Activated T-helper 1 cell treated with Interleukin-2 at 50 U/mL for 16 hours (primary cell): ENCODE measurements at places on chromosomes 11 and 22.

- no peak for DNase-seq
Observed at GRCh38 chr22:49532869-49533802, 294.5 kb downstream of the BRD1 start.

DNA sequence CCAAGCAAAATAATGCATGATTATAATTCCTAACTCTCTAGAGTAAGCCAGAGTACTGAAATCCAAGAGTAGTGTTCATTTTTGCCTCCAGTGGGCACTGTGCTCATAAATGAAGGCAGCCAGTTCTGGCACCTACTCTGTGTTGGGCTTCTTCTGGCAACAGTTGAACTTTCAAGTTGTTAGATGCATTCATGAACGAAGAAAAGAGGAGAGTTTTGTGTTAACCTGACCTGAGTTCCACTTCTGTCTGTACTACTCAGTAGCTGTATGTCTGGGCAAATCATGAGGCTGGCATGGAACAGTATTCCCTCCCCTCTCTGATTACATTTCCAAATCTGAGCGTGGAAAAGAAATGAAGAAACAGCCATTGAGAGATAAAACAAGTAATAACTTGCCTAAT is 20.3 kb upstream of the TENM4 start:
- DNase-seq, result no peak

GRCh38 chr11:128214263-128214662 is 373.1 kb downstream of the ETS1 start:
- no peak for DNase-seq

- no peak for DNase-seq
Observed at GRCh38 chr11:64930340-64930739, 5.4 kb downstream of the GPHA2 start.

DNA sequence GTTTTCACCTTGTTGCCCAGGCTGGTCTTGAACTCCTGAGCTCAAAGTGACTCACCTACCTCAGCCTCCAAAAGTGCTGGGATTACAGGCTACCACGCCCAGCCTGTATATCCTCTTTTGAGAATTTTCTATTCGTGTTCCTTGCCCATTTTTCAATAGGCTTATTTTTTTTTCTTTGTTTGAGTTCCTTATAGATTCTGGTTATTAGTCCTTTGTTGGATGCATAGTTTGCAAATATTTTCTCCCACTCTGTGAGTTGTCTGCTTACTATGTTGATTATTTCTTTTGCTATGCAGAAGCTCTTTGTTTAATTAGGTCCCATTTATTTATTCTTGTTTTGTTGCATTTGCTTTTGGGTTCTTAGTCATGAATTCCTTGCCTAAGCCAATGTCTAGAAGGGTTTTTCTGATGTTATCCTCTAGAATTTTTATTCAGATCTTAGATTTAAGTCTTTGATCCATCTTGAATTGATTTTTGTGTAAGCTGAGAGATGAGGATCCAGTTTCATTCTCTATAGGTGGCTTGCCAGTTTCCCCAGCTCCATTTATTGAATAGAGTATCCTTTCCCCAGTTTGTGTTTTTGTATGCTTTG is 17.7 kb upstream of the ZBED5 start:
- no peak for DNase-seq

- DNase-seq, result no peak
Observed at GRCh38 chr22:39750759-39751158, 142.8 kb downstream of the ENTHD1 start.
